Transverse colon (tissue), 4 donors: ENCODE measurements at places on chromosomes 7 and 10.

DNA sequence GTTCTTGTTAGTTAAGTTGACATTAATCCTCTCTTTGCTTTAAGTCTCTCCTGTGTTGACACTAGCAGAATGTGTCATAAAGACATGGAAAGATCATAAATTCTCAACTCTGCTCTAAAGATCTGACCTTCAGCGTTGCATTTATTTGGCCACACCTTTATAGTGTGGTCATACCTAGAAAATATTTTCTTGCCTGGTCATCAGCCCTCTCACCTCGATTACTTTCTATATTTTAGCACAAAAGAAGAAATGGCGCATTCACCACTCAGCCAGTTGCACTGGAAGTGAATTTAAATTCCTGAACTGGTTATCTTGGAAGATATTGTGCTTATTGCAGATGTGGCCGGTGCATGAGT, 96.7 kb upstream of the PDCD4 start:
- DNase-seq: no peak

- no peak for DNase-seq
Observed at GRCh38 chr10:121610798-121611323, 12.6 kb upstream of the FGFR2 start.

DNA sequence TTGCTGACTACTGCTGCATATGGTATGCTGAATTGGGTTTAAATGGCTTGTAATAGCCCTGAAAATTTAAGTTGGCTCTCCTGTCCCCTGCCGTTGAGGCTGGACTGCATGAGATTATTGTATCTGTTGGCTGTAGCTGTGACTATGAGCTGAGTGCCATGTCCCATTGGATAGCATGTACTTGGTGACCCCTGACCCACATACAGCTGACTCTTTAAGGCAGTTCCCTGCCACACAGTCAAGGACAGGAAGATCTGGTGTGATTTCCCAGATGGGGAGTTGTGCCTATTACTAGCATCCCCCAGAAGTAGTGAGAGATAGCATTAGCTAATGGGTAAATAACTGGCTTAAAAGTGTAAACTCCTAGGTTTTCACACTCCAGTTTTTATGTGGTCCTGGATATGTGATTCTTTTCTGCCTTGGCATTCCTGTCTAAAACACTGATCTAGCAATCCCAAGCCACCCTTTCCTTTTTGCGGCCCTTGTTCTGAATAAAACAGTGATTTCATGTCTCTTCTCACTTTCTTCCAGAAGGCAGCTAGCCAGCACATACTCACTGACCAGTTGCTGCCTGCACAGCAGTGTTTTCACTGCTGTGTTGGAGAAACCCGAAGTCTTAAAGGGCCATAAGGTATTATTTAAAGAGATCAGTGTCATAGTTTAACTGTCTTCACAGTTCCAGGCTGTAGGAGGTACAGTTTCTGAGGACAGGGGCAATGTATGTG, 35.9 kb downstream of the LRRC4 start:
- DNase-seq: no peak

DNA sequence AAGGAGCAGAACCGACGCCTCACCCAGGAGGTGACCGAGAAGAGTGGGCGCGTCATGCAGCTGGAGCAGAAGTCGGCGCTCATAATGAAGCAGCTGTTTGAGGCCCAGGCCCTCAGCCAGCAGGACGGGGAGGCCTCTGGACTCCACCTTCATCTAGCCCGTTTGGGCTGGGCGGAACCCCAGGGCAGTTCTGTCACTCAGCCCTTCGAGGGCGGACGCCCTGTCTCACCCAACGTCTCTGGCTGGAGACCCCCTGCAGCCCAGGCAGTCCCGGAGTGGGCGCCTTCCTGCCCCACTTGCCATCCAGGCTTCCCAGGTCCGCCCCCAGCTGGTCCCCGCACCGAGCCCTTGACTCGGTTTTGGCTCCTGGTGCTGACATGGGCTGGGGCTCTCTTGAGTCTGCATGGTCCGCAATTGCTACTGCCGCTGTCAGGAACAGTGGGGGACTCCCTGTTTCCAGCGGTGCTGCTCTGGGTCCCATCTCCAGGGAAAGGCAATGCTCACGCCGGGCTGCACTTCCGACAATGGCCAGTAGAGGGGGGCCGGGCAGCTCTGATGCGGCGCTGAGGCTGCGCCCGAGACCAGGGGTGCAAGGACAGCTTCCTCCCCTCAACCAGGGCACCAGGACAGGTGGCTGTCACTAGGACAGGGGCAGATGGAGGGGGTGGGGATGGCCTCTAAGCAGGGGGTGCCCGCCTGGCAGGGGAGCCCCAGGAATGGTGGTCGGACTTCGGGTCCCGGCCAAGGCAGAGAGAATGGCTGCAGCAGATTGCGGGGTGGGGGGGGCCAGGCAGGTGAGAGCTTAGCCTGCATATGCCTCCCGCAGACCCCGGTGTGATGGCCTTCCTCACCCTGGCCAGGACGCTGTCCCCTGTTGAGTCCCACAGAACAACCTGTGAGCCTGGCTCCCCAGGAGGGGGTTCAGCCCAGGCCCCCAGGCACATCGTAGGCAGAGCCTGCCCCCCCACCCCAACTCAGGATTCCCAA, 71.2 kb upstream of the KCTD7 start:
- peak; percentile 78 for DNase-seq

DNA sequence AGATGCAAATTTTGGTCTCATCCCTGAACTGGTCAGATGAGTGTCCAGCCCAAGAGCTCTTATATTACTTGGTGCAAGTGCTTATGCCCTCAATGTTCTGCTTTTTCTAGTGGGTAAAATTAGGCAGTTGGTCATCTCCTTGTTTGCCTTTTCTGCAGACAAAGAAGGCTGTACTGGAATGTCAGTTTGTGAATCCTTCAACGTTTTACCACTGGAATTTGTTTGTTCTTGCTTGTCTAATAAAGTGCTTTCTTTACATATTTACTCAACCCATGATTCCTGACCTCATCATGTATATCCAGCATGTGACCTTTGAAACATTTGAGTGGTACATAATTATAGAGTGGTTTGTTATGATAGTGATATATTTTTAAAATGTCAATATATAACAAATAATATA, 232.2 kb upstream of the TEX47 start:
- DNase-seq: no peak

DNA sequence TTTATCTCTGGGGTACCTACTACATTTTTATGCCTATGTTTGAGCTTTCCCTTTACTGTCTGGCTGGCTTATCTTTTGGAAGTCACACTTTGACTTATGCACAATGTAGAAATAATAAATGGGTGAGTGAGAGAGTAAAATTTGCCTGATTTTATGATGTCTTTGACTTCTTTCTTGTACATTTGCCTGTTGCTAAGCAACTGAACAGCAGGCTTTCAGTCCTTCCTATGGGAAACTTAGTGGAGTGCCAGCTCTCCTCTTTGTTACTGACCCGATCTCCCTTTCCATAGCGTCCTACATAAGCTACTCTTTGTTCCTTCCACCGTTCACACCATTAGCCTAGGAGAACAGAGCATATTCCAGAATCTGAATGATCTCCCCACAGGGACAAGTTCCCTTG, 4.2 kb downstream of the TAS2R60 start:
- DNase-seq: no peak

DNA sequence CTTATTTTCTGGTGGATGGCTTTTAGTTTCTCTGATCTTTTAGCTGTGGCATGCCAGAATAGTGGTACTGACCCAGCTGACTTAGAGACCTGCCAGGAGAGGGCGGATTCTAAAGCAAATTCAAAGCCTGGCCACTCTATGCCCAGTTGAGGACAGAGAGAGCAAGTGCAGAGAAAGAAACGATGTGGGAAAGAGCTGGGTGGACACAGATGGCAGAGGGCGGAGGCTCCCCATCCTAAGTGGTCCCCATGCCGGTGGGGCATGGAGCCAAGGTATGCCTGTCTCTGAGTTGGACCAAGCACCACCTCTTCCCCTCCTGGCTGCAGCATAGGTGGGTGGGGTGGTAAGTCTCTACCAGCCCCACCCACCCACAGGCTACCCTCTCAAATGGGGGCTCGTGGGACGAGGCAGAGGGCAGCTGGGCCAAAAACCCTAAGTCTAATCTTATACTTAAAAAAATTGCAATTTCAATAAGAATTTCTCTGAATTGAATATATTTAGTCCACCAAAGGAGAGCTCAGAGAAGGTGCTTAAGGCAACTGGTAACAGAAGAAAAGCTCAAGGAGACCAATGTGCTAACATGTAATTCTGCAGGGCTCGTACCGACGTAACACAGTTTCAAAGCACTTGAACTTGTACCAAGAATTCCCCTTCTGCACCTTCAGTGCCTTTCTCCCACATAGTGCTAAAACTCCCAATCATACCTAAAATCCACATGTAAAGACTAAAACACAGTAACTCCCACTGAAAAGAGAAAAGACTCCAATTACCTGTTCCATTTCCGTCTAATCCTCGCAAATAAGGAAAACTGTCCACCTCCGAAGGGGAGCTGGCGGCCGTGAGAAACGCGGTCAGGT, 85.7 kb upstream of the NMT2 start:
- no peak for DNase-seq
